ENCODE measurements at places on chromosomes 5 and 9.

DNA sequence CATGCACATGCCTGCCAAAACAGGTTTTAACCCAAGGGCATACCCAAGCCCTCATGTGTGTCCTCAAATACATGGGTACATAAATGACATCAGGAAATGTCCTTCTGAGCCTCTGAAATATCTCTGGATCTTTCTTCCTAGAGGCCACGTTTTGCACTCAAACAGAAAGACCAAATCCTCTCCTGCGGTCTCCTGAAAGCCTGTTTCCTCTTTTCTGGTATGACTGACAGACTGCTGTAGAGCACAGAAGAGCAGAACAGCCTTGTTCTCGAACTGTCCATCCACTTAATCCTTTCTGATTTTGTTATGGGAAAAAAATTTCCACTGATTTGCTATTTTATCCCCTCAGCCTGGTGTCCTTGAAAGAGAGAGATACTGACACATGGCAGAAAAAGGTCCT, 107.2 kb downstream of the ASTN2 start:
- no peak for DNase-seq

DNA sequence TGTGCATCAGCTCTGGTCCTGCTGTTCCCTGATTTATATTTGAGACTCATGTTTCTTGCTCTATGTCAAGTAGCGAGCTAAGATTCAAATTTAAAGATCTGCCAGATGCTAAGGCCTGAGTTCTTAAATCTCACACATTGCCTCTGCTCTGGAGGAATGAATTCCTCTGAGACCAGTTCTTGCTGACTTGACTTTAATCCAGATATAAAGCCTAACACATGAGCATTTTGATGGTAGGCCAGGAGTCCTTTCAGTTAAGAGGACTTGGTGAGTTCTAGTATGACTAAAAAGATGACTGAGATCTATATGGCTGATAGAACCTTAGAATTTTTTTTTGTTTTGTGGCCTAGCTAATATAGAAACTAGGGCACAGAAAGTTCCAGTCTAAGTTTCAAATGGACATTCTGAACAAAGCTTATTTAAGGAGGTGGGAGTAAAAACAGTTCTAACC, 1.3 kb upstream of the INIP start:
- peak; percentile 57 for DNase-seq

- DNase-seq: no peak
These were observed 35.2 kb upstream of the CDC42SE2 start for GRCh38 chr5:131228646-131229045.

GRCh38 chr9:121709798-121710197, 58.4 kb downstream of the DAB2IP start:
- no peak for DNase-seq

GRCh38 chr9:130688072-130688471, 5.5 kb upstream of the EXOSC2 start:
- no peak for DNase-seq

DNA sequence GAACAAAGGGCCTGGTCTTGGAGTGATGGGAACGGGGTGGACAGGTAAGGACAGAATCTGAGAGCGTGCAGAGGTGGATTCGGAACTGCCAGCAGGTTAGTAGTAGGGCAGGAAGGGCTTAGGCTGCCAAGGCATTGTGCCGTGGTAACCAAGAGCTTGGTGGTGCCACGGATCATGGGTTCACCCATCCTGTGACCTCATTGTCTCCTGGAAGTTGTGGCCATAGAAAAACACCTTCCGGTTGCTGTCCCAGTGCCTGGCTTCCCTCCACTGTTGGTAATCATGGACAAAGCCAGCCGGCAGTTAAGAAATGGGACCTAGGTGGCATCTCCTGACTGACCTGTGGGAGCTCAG, 42.5 kb upstream of the CFAP157 start:
- DNase-seq: no peak

- peak; percentile 93 for DNase-seq
These were observed 312.4 kb downstream of the ARHGEF28 start for GRCh38 chr5:73938280-73938937.

- no peak for DNase-seq
These were observed 1.1 kb downstream of the UGCG start for GRCh38 chr9:111897601-111898137.

DNA sequence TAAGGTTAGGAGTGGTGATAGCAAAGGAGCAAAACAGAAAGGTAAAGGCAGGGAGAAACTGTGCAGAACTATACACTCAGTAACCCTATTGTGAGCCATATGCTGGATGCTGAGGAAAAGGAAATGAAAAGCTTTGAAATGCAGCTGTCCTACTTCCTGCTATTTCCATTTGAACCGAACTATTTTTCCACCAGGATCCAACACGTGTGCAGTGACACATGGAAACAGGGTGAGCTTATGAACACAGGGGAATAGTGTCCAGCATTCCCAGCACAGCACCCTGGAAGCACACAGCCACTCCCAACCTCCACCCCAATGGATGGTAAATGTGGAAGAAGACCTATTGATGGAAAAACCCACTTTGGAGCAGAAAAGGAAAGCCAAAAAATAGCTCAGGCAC, 69.0 kb upstream of the SLC12A2 start:
- DNase-seq: no peak

GRCh38 chr9:2817999-2818803, 25.7 kb downstream of the PUM3 start:
- no peak for DNase-seq

GRCh38 chr9:121607434-121608167, 43.8 kb upstream of the DAB2IP start:
- no peak for DNase-seq

DNA sequence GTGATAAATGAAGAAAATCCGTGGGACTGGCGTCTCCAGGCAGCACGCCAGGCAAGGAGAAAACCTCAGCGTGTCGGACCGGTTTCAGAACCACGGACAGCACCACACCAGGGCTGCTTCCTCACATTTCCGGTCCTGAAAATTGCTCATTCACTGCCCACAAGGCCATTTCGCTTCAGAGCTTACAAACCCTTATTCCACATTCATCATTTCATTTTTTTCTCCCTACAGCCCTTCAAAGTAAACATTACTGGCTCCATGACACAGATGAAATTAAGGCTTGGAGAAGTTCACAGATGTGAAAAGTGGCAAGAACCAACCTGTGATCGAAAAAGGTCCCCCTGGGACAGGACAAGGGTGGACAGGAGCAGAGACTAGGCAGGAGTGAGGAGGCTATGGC, 1.5 kb upstream of the GPRIN1 start:
- DNase-seq: peak; percentile 41

GRCh38 chr9:114689813-114690212, 7.8 kb upstream of the TEX48 start:
- DNase-seq: no peak

DNA sequence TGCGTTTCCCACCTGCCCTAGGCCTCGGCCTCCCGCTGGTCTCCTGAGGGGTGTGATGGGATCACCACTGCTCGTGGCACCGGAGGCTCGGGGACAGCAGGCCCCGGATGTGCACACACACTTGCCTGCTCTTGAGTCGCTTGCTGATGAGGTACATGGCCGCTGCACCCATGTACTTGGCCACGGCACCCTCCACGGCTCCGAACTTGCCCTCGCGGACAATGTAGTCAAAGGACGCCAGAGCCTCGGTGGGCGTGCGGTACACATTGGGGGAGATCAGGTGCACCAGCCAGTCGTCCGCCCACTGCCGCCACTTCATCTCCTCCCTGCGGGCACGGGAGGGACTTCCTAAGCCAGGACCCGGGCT, 4.7 kb downstream of the PTGES2 start:
- no peak for DNase-seq

- no peak for DNase-seq
These were observed 52.4 kb upstream of the UBAC1 start for GRCh38 chr9:136013524-136014034.

DNA sequence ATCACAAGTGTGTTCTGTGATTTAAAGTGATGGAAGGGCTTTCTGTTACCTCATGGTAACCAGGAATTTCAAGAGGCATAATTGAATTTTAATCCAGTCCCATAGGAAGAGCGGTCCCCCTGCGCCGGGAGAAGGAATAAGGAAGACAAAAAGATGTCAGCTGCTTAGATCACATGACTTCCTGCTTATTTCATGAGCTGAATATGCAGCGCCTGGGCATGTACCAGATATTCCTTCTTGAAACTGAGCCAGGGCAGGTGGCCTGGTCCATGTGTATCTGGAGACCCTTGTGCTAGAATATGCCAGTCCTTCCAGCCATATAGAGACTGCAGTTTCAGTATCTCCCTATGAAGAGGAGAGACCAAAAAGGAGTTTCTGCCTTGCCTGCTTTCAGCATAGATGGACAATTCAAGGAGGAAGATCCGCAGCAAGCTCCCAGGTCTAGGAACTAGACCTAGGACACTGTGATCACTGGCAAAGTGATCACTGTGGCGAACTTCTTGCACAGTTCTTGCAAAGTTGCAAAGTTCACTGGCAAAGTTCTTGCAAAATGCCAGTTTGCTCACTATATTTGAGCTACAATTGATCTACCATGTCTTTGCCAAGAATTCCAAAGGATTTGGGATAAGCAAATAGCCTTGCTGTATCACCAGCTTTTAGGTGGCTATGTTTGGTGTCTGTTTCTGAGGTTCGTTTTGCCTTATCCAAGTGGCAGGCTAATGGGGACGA, 102.9 kb upstream of the PHYKPL start:
- DNase-seq: no peak

DNA sequence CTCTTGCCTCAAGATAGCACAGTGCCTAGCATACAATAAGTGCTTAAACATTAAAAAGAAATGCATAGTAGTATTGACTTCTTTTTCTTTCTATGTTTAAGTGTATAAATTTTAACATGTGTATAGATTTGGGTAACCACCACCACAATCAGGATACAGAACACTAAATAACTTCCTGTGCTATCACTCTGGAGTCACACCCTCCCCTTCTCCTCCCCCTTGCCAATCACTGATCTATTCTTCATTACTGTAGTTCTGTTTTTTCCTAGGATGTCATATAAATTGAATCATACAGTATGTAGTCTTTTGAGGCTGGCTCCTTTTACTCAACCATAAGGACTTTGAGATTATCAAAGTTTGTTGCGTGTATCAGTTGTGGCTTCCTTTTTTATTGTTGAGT, 68.5 kb downstream of the OSTF1 start:
- no peak for DNase-seq

GRCh38 chr5:124859556-124860290, 113.3 kb upstream of the ZNF608 start:
- DNase-seq: no peak

- DNase-seq: no peak
These were observed 149.0 kb upstream of the ITGA1 start for GRCh38 chr5:52638732-52639131.

GRCh38 chr5:103573411-103573810, 10.8 kb upstream of the NUDT12 start:
- DNase-seq: no peak

DNA sequence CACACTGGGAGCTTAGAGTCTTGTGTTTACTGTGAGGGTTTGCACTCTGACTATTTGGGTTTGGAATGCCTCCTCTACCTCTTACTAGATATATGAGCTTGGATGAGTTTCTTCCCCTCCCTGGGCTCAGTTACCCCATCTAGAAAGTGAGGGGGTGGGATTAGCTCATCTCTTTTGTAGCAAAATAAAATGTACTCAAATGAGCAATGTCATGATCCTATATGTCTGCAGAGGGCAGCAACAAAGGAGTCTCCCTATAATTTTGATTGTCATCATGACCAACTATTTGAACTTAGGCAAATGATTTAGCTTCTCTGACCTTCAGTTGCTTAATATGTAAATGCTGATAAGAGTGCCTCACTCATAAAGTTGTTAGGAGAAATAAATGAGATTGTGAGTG, 109.0 kb downstream of the DPYSL3 start:
- DNase-seq: no peak
